ENCODE measurements at places on chromosomes 1 and 21.

GRCh38 chr1:61453111-61453961 lies 271.6 kb downstream of the TM2D1 start:
- peak; percentile 34 for DNase-seq

- no peak for DNase-seq
These were observed 74.5 kb upstream of the SELENON start for GRCh38 chr1:25725482-25725881.

- DNase-seq, result no peak
These were observed 274.2 kb downstream of the GRIK3 start for GRCh38 chr1:36760081-36760480.

- DNase-seq, result no peak
These were observed 36.3 kb upstream of the CITED4 start for GRCh38 chr1:40898431-40898901.

DNA sequence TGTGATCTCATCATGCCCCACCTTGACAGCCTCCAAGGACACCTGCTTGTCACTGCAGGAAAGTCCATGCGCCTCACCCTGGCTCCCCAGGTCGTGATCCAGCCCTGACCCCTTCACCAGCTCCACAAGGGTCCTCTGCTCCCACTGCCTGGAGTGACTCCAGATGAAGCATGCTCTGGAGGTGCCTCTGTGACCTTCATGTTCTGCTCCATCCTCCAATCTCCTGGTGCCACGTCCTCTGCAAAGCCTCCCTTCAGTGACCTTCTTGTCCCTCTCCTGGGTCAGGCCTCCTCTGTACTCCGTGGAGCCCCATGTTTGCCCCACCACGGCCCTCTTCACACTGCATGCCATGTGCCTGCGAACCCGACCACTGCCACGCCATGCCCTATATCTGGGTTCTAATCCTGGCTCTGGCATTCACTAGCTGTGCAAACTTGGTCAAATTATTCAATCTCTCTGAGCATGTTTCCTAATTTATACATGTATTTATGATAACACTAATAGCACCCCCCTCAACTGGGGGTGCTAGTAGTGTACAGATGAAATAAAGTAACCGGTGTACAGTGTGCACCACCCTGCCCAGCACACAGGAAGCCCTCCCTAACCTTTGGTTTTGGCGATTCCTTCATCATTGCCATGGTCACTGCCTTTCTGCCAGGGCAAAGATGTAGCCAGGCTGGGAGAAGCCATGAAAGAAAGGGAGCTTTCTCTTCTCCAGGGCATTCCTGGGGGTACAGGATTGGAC lies 77.4 kb downstream of the STUM start:
- DNase-seq, result no peak

GRCh38 chr1:170176772-170177171 lies 31.0 kb downstream of the NTMT2 start:
- no peak for DNase-seq

DNA sequence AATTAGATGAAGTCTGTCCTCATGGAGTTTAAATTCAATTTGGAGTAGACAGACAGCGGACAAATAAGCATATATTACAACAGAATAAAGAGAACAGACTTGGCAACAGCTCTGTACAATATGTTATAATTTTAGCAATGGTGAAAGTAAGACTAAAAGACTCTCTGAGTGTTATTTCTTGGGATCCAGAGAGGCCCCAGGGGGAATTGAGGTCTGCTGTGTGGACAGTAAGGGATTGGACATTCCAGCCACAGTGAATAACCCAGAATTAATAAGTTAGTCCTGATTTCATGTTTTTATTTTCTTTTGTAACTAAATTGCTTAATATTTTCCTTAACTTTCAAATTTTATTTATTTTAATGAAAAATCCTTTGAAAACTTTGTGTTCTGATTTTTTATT lies 101.7 kb downstream of the PATJ start:
- DNase-seq, result no peak

DNA sequence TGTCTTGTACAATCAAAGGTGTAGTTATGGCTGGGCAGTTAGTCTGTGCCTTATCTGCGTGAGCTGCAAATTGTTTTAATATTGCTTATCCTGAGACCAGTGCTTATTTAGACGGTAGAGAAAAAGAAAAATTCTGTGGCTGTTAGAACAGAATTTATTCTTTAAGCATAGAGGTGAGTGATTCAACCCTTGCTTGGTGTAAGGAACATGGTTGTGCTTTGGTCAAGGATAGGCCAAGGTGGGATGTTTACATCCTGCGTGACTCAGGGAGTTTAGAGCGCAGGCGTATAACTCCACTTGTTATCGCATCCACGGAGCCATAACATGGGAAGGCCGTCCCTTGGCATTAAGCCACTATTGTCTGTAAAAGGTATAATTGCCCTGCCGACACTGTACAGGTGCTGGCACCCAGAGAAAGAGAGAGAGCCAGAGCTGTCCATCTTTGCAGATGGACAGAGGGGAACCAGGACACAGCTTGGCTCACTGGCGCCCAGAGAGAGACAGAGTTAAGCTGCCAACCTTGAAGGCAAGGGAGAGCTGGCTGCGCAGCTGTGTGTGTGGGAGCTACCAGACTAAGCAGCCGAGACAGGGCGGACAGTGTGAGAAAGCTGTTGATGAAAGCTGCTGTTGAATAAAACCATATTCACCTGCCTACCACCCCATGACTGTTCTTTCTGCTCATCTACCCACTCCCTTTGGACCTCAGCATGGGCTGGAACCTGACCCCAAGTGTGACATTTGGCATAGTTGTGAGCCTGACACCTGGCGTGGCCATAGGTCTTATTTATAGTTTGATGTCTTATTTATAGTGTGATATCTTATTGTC lies 200.4 kb downstream of the DYRK1A start:
- DNase-seq, result no peak

GRCh38 chr1:150576794-150577556 lies 2.4 kb downstream of the MCL1 start:
- no peak for DNase-seq

DNA sequence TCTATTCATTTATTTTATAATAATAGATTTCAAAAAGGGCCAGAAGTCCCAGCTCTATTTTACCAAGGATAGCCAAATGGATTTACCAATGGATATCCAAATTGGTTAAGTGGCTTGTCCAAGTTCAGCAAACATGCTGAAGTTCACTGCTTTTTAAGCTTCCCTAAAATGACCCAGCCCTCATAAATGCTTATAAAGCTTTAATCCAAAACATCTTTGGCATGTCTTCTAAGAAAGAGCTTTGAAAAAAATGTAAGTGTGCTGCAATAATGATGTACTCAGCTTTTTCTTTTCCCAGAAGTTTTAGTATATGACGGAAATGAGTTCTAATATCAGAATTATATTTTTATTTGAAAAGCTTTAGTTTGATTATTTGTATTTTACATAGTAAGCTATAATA lies 451.5 kb upstream of the ADAMTS5 start:
- no peak for DNase-seq

GRCh38 chr1:213268221-213268620 lies 217.2 kb downstream of the RPS6KC1 start:
- no peak for DNase-seq

Measured in naive B cell (primary cell).